ENCODE measurements at places on chromosomes 6 and 20.

DNA sequence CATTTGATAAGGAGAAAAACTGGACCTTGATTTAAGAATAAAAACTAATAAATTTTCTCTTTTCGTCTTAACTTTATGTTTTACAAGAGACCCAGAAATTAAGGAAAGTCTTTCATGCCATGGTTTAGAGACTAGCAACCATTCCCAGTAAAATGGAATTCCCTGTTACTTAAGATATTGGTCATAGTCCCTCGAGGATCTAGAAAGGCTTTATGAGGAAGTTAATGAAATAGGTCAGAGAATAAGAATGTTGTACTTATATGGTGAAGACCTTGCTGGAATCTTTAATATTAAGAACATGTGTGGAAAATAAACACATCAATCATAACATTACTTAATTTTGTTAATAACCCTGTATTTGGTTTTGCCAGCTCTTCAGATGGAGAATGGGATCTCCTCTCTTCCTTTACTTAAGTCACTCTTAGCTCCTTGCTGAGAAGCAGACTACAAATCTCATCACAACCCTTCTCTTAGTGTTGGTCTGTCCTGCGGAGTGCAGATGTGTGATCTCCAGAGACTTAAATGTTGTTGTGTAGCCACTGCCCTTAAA, 382.9 kb downstream of the QKI start:
- DNase-seq = no peak

DNA sequence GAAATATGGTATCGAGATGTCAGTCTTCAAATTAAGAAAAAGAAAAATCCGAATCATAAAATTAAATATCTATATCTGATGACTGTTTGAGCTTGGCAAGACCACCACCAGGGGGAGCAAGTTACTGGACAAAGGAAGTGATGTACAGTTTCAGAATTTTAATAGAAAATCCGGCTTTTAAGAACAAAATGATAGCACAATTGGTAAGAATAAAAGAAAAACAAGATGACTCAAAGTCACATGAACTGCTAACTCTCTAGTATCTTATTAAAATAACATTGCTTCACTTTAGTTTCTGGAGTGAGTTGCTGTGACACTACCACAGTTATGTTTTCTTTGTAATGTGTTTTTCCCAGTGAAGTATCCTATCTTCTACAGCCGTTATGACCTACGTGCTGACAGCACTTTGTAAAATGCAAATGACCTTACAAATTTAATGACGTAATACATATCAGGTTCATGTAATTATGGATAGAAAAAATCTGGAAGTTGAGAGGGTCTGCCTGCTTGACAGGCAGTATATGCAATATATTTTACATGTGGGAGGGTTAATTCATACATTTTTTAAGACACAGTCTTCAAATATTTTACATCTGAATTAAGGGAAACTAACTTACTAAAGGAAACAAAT, 405.3 kb upstream of the HS3ST5 start:
- DNase-seq = peak; percentile 52

DNA sequence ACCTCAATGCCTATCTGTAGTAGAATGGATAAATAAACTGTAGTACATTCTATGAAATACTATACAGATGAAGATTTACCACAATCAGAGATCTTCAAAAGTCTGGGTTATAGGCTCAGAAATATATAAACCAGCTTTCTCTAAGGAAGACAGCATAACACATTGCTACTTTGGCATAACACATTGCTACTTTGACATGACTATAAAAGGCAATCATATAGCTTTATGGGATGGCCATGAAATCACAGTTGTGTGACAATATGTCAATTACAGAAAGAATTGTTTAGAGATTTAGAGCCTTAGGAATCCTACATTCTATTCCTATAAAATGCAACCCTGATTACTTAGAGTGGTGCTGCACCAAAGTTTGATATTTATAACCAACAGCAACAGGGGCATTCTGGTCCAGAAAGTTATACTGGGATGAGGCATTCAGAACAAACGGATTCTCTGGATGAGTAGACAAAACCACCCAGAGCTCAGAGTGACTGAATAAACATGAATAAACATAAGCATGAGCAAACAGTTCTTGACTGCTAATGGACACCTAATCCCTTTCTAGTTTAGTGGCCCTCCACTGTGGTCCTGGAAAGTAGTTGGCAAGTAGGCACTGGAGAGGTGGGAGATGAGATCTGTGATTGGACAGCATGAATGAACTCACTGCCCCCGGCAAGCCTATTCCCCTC, 12.0 kb downstream of the TTI1 start:
- DNase-seq = no peak

- DNase-seq = no peak
Measured at GRCh38 chr6:75788894-75789293, 39.9 kb downstream of the MYO6 start.

- DNase-seq = no peak
Measured at GRCh38 chr6:167337675-167338449, 13.0 kb downstream of the TTLL2 start.

GRCh38 chr6:31400467-31401289, 2.7 kb upstream of the MICA start:
- no peak for DNase-seq

- no peak for DNase-seq
Measured at GRCh38 chr20:14707865-14708596, 370.6 kb upstream of the FLRT3 start.

- DNase-seq = no peak
Measured at GRCh38 chr20:652615-653109, 338 bp downstream of the SRXN1 start.

DNA sequence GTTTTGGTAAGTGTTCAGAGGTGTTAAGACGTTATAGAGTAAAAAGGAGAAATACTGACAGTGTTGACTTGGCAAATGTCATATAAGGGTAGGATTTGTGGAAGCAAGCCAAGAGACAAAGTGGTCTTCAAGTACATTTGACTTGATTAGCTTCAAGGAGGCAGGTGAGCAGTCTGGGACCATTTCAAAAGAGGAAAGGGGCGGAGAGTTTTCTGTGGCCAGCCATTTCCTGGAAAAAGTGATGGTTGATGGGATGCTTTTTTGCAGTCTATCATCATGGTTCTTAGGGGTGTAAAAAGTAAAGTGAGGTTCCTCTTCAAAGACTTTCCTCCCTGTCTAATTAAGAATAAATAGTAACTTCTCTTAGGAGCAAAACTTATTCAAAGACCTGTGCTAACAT, 28.7 kb downstream of the FKBP1A start:
- no peak for DNase-seq

GRCh38 chr6:26592649-26593048, 4.1 kb upstream of the ABT1 start:
- DNase-seq = no peak

DNA sequence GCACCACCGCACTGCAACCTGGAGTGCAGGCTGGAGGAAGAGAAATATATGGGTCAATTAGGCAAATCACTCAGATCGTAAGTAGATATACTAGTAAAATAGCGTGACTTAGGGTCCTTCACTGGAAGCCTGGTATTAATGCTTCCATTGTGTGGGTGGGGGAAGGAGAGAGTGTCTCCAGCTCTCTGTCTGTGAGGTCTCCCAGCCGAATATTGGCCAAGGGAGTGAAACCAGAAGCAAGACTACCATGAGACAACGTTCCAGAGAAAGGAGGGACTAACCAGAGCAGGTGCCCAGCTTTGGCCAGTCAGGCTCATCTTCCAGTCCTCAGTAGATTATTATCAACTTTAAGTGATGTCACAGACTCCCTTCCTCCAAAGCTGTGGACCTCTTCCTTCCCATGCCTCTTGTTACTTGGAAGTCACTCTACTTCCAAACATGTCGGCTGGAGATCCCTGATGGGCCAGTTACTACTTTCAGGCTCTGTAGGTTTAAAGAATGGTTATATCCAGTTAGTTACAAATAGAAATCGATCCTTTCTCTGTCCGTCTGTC, 28.8 kb downstream of the MTHFD1L start:
- DNase-seq = no peak

GRCh38 chr6:165721356-165721755, 58.3 kb upstream of the PDE10A start:
- no peak for DNase-seq

All from spinal cord (tissue), 10 donors.